ENCODE measurements at places on chromosomes 6 and 20. TPM values are rescaled to one million over a fixed set of nuclear protein-coding genes. Genes with fewer than 3 reads are reported as not detected.

- no peaks in the 10 kb centered on the region for H3K36me3 ChIP-seq
- DNase-seq: no peak
- H3K27me3 ChIP-seq: peaks cover 6% of the 10 kb centered on the region
- H3K4me1 ChIP-seq: no peaks in the 10 kb centered on the region
Observed at GRCh38 chr6:29675561-29675960, 5.4 kb downstream of the ZFP57 start.

GRCh38 chr20:62120990-62121775 lies 1.1 kb upstream of the LSM14B start:
- H3K4me3 ChIP-seq: peak overlapping the region; percentile 31
- H3K36me3 ChIP-seq: peaks cover 16% of the 10 kb centered on the region
- H3K27ac ChIP-seq: peak overlapping the region; percentile 90
- peak; percentile 17 for DNase-seq
- peaks cover 48% of the 10 kb centered on the region for H3K4me1 ChIP-seq
- no peaks in the 10 kb centered on the region for H3K27me3 ChIP-seq

DNA sequence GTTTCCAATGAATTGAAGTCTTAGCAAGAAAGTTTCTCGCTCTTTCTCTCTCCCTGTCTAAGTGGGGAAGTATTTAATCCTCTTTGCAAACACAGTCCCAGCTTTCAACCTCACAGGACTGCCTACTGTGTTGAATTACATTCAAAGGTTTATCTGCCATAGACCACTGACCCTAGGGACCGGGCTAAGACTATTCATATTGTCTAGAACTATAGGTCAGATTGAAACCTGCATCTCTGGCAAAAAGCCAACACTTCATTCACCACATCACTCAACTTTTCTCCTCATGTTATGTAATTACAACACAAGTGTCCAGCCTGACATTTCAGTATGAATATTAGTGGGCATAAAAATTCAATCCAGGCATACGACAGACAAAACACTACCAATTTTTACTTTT lies 314.7 kb upstream of the RSPO3 start:
- H3K4me3 ChIP-seq: no peak overlapping the region
- H3K36me3 ChIP-seq: no peaks in the 10 kb centered on the region
- H3K4me1 ChIP-seq: no peaks in the 10 kb centered on the region
- no peak overlapping the region for H3K27ac ChIP-seq
- H3K27me3 ChIP-seq: no peaks in the 10 kb centered on the region
- DNase-seq: no peak

The DLK2 gene
- 0.76 TPM for total RNA-seq

- no peak overlapping the region for H3K27ac ChIP-seq
- H3K27me3 ChIP-seq: no peaks in the 10 kb centered on the region
- no peaks in the 10 kb centered on the region for H3K36me3 ChIP-seq
- DNase-seq: no peak
Observed at GRCh38 chr20:59823030-59823423, 110.4 kb downstream of the SYCP2 start.

The MPIG6B gene
- total RNA-seq: 10.8 TPM

The PREP gene
- total RNA-seq: 33.8 TPM

DNA sequence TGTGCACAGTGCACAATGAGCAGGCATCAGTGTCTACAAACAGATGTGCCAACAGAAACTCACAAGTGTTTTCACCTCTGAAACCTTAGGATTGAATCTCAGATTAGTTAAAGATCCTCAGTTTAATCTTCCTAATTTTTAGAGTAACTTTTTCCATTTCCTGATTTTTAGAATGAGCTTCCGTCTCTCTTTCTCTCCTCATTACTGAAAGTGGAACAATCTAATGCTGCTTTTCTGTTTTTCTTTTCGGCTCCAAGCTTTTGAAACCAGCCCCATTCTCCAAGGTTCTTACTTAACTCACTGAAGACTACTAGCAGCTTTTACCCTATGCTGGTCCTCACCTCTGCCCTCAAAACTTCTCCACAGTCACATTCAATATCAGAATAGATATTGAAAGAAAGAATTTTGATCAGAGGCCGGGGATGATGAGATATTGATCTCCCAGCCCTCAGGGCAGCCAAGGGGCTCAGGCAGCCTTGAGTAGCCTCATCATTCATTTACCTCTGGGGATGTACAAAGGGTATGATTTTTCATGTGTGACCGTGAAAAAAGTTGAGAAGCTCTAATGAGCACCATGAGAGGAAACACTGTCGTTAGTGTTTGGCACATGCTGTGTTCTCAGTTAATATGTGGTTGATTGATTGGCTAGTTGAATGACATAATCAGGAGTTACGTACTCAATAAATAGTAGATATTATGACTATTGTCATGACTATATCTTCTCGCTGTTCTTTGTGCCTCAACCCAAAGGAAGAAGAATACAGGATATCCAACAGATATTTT lies 11.9 kb upstream of the STK38 start:
- H3K4me3 ChIP-seq: no peak overlapping the region
- no peak for DNase-seq
- no peaks in the 10 kb centered on the region for H3K4me1 ChIP-seq
- H3K27ac ChIP-seq: no peak overlapping the region

- H3K36me3 ChIP-seq: no peaks in the 10 kb centered on the region
- DNase-seq: no peak
- peaks cover 5% of the 10 kb centered on the region for H3K4me1 ChIP-seq
- peaks cover 7% of the 10 kb centered on the region for H3K27me3 ChIP-seq
- H3K4me3 ChIP-seq: no peak overlapping the region
Observed at GRCh38 chr20:56348305-56348693, 10.5 kb upstream of the FAM210B start.

- peaks cover 8% of the 10 kb centered on the region for H3K27me3 ChIP-seq
- no peak overlapping the region for H3K27ac ChIP-seq
- H3K4me1 ChIP-seq: no peaks in the 10 kb centered on the region
- H3K4me3 ChIP-seq: no peak overlapping the region
Observed at GRCh38 chr6:100488244-100488643, 23.5 kb upstream of the SIM1 start.

The CCN5 gene
- not detected for total RNA-seq

DNA sequence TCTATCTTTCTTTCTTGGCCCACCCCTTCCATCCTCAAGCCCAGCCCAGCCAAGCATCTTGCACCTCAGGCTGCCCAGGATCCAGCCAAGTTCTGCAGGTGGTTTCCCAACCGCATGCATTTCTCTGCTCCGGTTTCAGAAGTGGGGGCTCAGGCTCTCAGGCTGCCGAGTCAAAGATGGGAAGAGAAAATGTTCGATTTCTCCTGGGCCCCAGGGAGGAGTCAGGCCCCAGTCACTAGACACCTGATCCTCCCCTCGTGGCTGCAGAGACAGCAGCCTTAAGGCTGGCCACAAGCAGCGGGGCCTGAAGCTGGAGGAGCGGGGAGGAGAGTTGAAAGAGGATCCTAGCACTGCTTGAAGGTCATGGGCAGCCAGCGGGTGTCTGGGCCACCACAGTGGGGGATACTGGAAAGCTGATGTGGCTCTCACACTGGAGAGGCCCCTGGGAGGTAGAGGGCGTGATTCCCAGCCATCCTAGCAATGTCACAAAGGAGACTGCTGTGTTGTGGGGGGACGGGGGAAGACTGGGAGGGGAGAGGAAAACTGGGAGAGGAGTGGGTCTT lies 42.2 kb upstream of the ZFAND3 start:
- no peak overlapping the region for H3K27ac ChIP-seq
- no peak for DNase-seq
- H3K4me3 ChIP-seq: no peak overlapping the region
- no peaks in the 10 kb centered on the region for H3K36me3 ChIP-seq

All from CD4-positive, CD25-positive, alpha-beta regulatory T cell (primary cell).